ENCODE measurements at places on chromosomes 7 and 10.

DNA sequence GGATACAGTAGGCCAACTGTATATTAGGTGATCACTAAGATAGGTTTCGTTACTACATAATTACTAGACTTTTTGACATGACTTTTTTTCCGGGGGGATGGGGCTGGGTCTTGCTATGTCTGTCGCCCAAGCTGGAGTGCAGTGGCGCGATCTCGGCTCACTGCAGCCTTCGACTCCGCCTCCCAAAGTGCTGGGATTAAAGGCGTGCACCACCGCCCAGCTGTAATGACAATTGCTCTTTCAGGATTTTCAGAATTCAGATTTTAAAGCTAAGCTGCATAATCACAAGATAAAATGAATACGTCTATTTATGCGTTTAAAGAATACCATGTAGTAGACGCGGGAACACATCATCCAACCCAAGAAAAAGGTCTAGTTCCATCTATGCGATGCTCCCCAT is 982 bp downstream of the IDI1 start:
- DNase-seq, result peak; percentile 38

- DNase-seq, result peak; percentile 39
Observed at GRCh38 chr7:44867073-44867995, 18.0 kb downstream of the PURB start.

DNA sequence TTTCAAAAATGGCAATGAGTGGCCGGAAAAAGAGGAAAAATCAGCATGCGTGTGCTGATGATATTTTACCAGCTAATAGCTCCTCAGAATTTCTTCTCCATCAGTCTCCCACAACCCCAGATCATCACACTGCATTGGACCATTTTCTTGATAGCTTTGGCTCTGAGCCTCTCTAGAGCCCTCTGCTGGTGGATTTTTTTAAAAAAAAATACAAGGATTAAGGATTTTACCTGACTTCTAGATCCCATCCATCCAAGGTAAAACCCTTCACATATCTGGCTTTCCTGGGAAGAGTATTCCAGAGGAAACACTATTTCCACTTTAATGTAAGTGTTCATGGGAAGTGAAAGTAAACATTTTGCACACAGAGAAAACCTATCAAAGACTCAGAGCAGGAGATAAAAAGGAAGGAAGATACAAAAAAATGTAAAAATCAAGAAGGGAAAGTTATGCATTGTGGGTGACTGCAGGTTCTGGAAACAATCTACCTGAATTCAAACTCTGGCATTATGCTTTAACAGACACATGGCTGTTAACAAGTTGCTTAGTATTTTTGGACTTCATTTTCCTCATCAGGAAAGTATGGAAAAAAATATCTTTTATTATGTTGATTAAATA is 380.9 kb downstream of the LRRTM3 start:
- DNase-seq, result no peak

- no peak for DNase-seq
Observed at GRCh38 chr7:31028417-31028992, 23.6 kb upstream of the ADCYAP1R1 start.

DNA sequence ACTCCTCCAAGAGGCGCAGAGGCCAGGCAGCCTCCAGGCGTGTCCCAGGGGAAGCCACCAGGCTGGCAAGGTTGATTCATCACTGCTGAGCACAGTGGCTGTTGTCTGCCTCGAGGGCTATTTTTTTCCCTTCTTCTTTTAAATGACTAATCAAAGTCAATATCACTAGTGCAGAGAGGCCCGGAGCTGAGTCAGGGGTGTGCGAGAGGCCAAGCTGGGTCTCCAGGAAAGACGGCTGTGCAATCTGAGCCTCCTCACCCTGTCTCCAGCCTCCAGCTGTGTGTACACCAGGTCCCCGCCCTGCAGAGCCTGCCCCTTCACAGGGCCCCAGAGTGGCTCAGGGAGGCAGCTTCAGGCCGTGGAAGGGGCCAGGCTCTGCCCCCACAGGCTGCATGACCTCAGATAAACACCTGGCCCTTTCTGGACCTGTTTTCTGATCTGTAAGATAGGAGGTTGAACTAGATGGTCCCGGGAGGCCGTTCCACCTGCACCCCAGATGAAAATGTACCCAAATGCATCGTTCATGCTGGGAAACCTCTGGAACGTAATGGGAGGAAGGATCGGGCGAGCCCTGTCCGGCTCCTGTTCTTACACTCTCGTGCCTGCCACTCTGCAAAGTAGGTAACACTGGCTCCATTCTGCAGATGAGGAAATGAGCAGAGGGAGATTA is 3.7 kb downstream of the STX1A start:
- DNase-seq, result peak; percentile 77

DNA sequence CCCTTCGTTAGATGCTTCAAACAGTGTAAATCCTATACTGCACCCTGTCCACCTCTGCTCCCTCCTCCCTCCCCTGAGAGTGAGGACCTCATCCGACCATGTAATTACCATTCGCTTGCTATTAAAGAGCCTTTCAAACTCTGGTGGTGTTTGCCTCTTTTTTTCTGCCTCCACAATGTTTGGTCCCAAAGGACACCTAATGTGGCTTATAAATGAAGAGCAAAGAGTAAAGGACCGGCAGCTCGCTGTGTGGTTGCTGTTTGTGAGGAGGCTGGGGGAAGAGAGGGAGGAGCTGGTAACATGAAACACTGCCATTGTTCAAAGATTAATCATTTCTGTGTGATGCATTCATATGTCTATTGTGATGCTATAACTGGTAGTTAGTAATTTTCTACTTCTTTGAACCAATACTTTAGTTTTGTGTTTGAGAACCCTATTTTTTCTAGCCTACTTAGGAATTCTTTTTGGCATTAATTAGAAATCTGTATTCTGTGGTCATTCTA is 27.9 kb downstream of the MTURN start:
- DNase-seq, result no peak

DNA sequence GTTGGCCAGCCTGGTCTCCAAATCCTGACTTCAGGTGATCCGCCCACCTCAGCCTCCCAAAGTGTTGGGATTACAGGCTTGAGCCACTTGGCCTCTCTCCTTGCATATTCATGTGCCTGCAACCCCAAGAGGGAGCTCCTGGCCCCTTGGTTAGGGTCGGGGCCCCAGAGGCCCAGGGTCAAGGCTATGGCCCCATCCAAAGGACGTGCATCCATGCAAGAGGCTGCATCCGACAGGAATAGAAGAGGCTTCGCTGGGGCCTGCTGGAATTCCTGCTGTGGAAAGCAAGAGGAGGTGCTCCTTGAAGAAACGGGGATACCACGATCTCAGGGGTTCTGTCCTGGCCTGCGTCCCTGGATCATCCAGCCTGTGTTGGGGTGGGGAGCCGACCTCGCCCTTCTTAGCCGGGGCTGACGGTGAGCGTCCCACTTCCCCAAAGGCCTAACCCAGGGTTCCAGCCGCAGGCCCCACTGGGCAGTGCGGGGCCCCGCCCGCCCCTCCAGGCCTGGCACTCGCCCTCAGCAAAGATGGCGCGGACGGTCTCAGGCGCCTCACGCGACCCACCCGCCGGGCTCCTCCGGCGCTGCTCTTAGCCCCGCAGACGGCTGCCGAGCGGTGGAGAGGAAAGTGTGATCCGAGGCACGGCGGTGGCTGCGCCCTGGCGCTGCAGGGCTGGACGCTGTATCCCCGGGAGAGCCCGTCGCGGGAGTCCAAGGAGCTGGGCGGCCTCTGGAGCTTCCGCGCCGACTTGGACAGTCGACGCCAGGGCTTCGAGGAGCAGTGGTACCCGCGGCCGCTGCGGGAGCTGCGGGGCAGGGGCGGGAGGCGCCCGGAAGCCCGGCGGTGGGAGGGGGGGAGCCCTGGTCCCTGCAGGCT is 54.7 kb downstream of the ZNF727 start:
- no peak for DNase-seq

- peak; percentile 90 for DNase-seq
Observed at GRCh38 chr7:148527717-148528168, 62.8 kb upstream of the C7orf33 start.

- no peak for DNase-seq
Observed at GRCh38 chr7:97479740-97480290, 252.1 kb upstream of the TAC1 start.

- no peak for DNase-seq
Observed at GRCh38 chr10:103373544-103373943, 5.8 kb downstream of the TAF5 start.

Measured in stimulated activated naive CD8-positive, alpha-beta T cell treated with anti-CD3 and anti-CD28 coated beads, Interleukin-15, Interleukin-2, amounts not matched to agents 100 U/mL and 50 U/mL, for 24 hours (primary cell).